ENCODE measurements at places on chromosomes 5 and 9.

- no peak for DNase-seq
These were observed 121.6 kb upstream of the ERCC6L2 start for GRCh38 chr9:95753762-95754465.

- no peak for DNase-seq
These were observed 38.5 kb upstream of the RARS1 start for GRCh38 chr5:168447808-168448207.

- no peak for DNase-seq
These were observed 192.1 kb downstream of the SPATA31D1 start for GRCh38 chr9:82180711-82181110.

- DNase-seq, result no peak
These were observed 38.7 kb downstream of the VCAN start for GRCh38 chr5:83510260-83510659.

GRCh38 chr9:127977009-127977883, 3.5 kb downstream of the EEIG1 start:
- peak; percentile 42 for DNase-seq

- no peak for DNase-seq
These were observed 221.5 kb downstream of the MSX2 start for GRCh38 chr5:174945853-174946252.

DNA sequence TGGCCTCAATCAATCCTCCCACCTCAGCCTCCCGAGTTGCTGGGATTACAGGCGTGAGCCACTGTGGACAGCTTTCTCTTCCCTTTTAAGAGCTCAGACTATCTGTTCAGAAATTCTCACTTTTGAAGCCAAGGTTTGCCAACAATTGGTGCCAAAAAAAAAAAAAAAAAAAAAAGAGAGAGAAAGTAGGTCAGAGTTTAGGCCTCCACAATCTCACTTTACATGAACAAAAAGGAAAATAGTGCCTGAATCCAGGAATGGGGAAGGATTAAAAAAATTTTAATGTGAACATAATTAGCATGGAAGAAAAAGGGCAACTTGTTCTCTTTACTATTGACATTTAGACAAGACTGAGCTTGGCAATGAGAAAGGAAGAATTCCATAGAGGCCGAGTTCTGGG, 94.1 kb downstream of the NSG2 start:
- no peak for DNase-seq

DNA sequence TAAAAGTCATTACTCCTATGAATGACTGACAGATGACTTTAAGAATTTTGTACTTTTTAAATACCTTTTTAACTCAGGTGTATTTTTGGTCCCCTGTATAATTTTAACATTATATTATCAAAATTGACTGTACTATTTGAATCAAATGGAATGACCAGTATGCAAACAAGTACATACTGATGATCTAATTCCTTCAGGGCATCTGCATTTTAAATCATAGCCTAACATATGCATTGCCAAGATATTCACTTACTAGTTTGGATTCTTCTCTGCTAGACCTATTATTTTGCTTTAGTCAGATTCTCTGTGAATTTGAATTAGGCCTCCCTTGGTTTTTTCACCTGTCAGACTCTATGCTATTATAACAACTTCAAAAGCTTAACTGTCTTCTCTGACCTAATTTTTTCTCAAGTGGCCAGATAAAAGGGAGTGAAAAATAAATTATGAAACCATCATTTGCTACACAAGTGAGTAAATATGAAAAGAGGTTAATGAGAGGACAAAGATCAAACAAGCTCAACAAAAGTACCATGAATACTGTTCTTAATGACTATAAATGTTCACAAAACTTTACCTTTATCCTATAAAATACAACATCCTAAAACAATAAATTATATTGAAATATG, 1505.2 kb upstream of the CDH9 start:
- DNase-seq, result no peak

GRCh38 chr9:87701491-87701890, 24.4 kb upstream of the CTSL start:
- DNase-seq, result no peak

DNA sequence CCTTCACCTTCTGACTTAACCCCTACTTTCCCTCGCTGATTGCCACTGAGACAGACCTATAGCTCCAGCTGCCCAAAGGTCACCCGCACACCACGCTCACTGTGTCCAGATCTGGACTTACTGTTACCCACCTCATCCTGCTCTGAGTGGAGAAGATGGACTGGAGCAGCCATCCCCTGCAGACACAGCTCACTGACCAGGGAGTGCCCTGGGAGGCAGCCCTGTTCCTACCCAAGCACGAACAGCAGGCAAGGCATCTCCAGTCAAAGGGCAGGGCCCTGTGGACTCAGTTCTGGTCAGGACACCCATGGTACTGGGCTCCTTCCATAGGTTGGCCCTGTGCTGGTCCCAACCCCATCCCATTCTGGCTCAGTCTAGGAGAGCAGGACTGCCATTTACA, 9.5 kb upstream of the BARX1 start:
- peak; percentile 29 for DNase-seq

DNA sequence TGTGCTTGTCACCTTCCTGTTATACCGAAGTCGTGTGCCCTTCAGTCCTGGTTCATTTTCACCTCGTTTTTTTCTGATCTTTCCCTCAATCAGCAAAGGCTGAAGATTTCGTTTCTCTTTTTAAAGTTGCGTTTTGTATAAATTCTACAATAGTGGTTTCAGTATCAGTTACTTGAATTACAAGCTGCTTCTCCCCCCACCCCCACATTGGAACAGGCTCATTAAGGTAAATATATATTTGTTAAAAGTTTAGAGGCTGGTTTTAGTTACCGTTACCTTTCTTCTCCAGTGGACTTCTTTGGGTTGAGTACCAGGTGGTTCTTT, 881 bp downstream of the SUB1 start:
- DNase-seq, result no peak

DNA sequence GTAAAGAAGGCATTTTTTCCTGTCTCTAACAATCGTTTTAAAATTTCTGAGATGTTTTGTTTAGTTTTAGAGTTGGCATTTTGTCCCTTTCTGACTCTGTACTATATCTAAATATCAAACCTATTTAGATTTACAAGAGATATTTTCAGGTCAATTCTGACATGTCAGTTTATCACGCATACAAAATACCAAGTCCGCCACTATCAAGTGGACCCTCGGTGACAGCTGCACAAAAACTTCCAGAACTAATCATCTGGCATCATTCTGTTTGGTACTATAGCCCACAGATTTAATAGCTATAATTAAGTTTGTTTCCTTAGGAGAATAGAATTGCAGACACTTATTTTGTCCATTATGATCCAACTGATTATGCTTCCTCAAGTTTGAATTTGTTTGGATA, 1278.2 kb downstream of the CDH12 start:
- DNase-seq, result no peak

DNA sequence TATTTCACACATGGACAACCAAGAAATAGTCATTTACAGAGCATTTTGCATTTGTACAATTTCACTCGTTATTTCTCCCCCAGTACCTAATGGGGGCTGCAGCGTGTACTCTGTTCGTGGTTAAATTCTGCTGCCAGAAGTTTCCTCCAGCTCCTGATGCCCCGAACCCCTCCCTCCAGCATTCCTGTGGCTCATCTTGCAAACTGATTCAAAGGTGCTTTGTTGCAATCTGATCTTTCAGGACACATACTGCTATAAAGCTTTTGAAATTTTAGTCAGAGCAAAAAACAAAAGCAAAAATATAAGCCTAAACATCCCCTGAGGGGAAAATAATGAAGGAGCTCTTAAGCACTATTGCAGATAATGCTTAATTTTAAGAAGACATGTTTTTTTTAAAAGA, 27.7 kb downstream of the UBLCP1 start:
- DNase-seq, result no peak

DNA sequence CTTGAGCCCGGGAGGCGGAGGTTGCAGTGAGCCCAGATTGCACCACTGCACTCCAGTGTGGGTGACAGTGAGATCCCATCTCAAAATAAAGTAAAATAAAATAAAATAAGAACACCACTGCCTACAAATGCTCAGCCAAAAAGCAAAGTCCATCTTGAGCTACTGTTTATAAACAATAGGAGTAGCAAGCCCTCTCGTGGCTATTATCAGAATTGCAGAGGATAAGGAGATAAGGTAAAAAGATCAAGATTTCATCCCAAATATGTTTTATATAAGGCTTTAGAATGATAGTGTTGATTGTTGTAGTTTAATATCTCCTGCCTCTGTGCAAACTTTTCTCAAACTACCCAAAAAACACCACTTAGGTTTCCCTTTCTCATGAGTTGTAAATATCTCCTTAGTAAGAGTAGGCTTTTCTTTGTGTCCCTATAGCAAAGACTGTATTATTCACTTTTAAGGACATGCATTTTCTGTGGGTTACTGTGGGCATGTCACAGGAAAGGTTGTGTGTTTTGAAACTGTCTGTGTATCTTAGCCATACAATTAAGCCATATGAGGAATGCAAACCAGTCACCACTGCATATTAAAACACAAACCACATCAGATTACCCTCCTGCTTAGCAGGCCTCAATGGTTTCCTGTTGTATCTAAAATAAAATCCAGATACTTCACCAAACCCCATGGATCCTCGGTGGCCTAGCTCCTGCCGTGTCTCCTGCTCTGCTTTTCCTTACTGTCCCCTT, 31.8 kb upstream of the CKS2 start:
- DNase-seq, result no peak

- DNase-seq, result no peak
These were observed 1402.4 kb upstream of the NUDT12 start for GRCh38 chr5:104965006-104965405.

DNA sequence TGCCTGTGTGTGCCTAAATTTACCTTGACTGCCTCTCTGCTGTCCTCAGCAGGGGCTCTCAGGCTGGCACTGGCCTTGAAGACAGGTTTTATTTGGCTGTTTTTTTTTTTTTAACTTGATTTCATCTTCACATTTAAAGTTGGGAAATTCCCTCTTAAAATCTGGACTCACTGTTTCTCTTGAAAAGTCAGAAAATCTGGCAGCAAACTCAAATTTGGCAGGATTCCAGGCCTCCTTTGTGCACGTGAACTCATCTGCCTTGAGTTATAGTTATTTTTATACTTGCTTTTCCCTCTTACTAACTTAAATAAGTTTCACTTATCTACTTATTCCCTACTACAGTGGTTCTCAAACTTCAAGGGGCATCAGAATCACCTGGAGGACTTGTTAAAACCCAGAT, 118.4 kb upstream of the MAP3K1 start:
- no peak for DNase-seq

- DNase-seq, result no peak
These were observed 135.9 kb downstream of the ZSWIM6 start for GRCh38 chr5:61467766-61468482.

DNA sequence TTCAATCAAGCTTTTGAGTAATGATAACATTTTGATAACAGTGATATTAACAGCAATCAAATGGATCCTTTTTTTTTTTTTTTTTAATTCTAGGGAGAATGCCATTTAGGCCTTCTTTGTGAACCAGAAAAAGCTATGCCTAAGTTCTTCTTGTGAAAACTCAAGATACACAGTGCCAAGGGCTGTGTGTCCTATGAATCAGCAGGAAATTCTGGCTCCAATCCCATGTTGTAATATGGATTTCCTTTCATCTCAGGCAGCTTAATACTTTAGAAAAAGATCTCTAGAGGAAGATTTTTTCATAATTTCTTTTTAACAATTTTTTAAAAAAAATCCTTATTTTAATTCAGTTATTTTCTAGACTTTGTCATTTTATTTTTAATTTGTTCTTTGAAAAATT, 96.1 kb downstream of the NUDT12 start:
- DNase-seq, result no peak
